IMR-90 (cell line): ENCODE measurements at places on chromosomes 2 and 18.

DNA sequence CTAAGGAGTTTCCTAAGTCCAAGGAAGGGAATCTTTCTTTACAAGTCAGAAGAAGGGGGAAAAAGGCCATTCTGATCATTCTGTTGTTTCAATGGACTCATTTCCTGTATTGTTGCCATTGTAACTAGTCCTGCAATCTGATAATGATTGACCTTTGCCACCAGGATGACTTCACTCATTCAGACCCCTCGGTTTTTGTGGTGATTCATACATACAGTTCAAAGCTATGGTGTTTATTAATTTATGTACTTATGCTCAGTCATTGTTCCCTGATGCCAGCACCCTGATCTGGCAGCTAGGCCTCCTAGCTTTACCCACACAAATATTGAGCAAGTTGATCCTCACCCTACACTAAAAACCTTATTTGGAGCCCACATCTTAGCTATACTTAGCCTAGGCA is 57.6 kb upstream of the ZNF519 start:
- H3K36me3 ChIP-seq: no peaks in the 10 kb centered on the region
- no peak for DNase-seq
- H3K4me1 ChIP-seq: no peaks in the 10 kb centered on the region
- H3K27ac ChIP-seq: no peak overlapping the region
- no peak overlapping the region for H3K4me3 ChIP-seq

DNA sequence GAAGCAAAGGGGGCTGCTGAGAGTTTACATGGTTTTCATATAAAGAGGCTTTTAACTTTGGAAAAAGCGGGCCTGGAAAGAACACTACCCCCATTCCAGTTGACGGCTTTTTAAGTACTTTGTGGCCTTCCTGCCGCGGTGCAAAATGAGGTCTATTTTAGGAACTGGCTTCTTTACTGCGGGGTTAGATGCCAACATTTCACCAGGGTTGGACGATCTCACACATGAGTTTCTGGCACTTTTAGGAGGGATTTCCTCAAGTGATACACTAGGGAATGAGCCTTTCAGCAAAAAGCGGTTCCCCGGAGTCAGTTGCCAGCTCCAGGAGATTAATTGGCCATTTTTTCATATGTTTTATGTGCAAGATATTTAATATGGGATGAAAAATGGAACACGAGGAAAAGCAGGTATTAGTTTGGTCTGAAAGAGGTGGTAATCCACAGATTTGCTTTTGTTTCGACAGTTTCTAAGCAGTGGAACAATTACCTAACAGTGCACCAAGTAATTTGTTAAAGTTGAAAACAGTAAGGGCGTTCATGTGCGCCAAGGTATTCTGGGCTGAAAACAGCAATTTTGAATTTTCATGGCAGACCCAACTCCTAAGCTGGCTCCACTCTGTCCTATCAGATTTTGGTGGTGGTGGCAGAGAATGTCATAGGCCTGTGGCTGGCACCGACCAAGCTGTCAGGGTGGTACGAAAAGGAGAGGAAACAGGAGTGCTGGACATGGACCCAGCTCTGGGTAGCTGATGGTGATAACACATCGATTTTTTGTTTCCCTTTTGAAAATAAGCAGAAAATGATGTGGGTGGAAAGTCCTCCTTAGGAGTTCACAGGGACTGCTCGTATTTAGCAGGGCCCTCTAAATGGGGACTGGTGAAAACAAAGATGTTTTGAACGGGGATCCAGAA is 55.6 kb upstream of the FZD5 start:
- no peaks in the 10 kb centered on the region for H3K27me3 ChIP-seq
- no peak overlapping the region for H3K4me3 ChIP-seq
- no peak overlapping the region for H3K27ac ChIP-seq
- peaks cover 1% of the 10 kb centered on the region; the same call in 1 of the 2 replicates for H3K36me3 ChIP-seq
- peaks cover 2% of the 10 kb centered on the region; the same call in 1 of the 2 replicates for H3K4me1 ChIP-seq

- peak overlapping the region; percentile 34; the same call in 1 of the 2 replicates for H3K27ac ChIP-seq
- peak; percentile 7 for DNase-seq
- no peak overlapping the region for H3K4me3 ChIP-seq
- H3K4me1 ChIP-seq: peaks cover 22% of the 10 kb centered on the region
These were observed 100.1 kb upstream of the APCDD1 start for GRCh38 chr18:10354241-10354811.

DNA sequence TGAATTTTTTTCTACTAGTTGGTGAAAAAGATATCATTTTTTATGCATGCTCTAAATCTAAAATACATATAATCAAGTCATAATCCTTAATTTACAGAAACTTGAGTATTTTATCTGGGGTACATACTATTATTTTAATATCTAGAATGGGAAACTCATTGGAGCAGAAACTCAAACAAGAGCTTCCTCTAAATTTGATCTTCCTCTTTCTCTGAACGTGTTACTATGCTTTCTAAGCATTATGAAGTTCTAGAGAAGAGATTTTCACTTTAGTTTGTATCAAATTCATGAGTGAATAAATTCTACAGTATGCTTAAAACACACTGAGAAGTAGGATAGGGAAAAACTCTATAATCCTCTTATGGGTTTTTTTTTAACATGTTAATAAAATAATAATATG is 20.6 kb upstream of the SLC38A11 start:
- H3K27ac ChIP-seq: no peak overlapping the region; the same call in 1 of the 2 replicates
- no peak overlapping the region for H3K4me3 ChIP-seq
